ENCODE measurements at places on chromosomes 4 and X.
A peak's percentile ranks its signal among the peaks of the same experiment; 100 is the strongest.

GRCh38 chr4:114396808-114397207 lies 201.8 kb upstream of the UGT8 start:
- H3K4me3 ChIP-seq, result no peak overlapping the region
- H3K4me1 ChIP-seq, result no peaks in the 10 kb centered on the region
- peaks cover 8% of the 10 kb centered on the region for H3K27me3 ChIP-seq
- DNase-seq, result no peak

- H3K27ac ChIP-seq, result no peak overlapping the region
- no peaks in the 10 kb centered on the region for H3K27me3 ChIP-seq
- no peaks in the 10 kb centered on the region for H3K36me3 ChIP-seq
- no peak overlapping the region for H3K4me3 ChIP-seq
- no peaks in the 10 kb centered on the region for H3K4me1 ChIP-seq
These were observed 131.5 kb downstream of the AASDH start for GRCh38 chr4:56255820-56256219.

GRCh38 chrX:100883654-100884053 lies 9.5 kb upstream of the NOX1 start:
- H3K4me3 ChIP-seq, result no peak overlapping the region
- no peak for DNase-seq
- no peaks in the 10 kb centered on the region for H3K36me3 ChIP-seq
- no peaks in the 10 kb centered on the region for H3K4me1 ChIP-seq

DNA sequence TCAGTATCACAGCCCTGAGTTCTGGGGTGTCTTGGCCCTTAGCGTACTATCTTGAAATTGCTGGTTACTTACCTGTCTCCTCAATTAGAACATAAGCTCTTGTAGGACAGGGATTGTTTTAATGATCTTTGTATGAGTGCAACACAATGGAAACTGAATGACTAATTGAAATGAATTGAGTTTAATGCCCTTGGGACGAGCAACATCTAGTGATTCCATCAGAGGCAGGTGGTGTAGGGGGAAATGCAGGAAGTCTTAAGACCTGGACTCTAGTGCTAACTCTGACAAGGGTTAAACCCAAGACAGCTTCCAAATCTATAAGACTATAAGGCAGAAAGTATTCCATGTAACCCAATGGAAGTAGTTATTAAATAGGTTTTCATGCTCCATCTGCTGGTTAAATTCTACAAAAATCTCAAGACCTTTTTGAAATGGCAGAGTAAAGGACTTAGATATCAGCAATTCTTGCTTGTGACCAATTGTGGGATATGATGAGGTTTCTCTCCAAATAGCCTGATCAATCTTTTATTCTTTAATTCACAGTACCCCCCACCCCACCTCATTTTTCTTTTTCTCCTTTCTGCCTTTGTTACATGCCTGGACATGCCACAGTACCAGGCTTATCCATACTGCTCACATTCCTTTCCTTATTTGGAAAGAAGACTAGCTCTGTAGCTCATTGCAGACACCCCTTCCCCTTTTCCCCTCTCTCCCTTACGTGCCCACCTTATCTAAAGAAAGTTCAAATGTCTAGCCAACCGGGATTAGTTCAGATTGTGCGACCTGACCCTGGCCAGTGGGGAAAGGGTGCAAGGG lies 340.8 kb downstream of the PAPSS1 start:
- DNase-seq, result no peak
- peaks cover 14% of the 10 kb centered on the region for H3K4me1 ChIP-seq
- peak overlapping the region; percentile 83 for H3K27ac ChIP-seq
- no peaks in the 10 kb centered on the region for H3K27me3 ChIP-seq
- H3K36me3 ChIP-seq, result peaks cover 2% of the 10 kb centered on the region
